Activated T-cell treated with anti-CD3 and anti-CD28 coated beads, Interleukin-2, amount 50 U/mL, for 48 hours (primary cell): ENCODE measurements at places on chromosomes 1 and 21.

DNA sequence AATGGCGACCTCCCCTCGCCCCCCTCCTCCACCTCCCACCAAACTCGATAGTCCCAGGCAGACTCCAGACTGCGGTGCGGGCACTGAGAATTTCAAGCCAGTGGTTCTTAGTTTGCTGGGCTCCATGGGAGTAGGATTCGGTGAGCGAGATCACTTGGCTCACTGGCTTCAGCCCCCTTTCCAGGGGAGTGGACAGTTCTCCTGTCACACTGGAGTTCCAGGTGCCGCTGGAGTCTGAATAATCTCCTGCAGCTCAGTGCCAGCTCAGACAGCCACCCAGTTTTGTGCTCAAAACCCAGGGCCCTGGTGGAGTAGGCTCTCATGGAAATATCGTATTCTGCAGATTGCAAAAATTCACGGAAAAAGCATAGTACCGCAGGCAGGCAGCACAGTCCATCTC is 7.6 kb downstream of the OR2M7 start:
- DNase-seq: no peak

- DNase-seq: no peak
Observed at GRCh38 chr21:33293811-33294216, 27.6 kb downstream of the IL10RB start.

- DNase-seq: no peak
Observed at GRCh38 chr1:67646145-67647035, 38.6 kb upstream of the GADD45A start.

GRCh38 chr1:42936309-42937078 is 22.2 kb downstream of the SLC2A1 start:
- peak; percentile 55 for DNase-seq

DNA sequence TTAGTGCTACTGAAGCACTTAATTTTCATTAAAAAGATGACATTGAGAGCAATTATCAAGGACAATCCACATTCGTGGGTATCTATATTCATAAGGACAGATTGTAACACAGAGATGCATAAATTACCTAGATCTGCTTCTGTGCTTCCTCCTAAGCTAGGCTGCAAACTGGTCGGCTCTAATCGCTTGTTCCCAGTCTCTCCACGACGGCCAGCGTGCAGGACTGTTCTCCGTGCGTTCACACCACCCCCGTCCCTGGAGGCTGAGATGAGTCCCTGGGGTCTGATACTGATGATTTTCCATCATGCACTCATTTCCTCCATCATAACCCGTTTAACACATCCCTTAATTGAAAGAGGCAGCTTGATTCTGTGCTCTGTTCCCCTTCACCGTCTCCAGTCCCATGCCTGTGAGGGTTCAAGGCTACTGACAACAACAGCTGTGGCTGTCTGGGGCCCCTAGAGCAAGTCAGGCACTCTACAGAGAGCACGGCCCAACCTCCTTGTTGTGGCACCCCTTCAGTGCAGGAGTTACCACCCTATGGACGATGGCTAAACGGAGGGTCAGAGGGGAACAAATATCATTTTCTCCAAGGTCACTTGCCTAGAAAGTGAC is 469.6 kb downstream of the NPHP4 start:
- DNase-seq: no peak

DNA sequence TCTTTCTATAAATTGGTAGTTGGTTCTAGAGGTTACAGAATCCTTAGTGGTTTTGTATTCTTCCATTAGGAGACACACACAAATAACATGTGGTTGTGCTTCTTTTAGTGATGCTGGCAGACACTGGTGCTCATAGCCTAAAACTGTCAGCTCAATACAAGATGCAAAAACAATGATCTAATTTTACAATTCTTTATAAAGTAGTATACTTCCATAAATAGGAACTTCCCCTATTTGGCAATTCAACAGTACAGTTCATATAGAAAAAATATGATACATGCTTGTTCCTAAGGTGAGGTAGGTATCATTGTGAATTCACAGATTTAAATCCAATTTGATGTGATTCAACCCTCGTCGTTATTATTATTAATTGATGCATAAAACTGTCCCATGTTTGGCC is 20.8 kb upstream of the CCDC17 start:
- no peak for DNase-seq

- DNase-seq: no peak
Observed at GRCh38 chr21:35850029-35850428, 210.3 kb downstream of the SETD4 start.

- no peak for DNase-seq
Observed at GRCh38 chr21:26079366-26079765, 91.2 kb downstream of the APP start.

DNA sequence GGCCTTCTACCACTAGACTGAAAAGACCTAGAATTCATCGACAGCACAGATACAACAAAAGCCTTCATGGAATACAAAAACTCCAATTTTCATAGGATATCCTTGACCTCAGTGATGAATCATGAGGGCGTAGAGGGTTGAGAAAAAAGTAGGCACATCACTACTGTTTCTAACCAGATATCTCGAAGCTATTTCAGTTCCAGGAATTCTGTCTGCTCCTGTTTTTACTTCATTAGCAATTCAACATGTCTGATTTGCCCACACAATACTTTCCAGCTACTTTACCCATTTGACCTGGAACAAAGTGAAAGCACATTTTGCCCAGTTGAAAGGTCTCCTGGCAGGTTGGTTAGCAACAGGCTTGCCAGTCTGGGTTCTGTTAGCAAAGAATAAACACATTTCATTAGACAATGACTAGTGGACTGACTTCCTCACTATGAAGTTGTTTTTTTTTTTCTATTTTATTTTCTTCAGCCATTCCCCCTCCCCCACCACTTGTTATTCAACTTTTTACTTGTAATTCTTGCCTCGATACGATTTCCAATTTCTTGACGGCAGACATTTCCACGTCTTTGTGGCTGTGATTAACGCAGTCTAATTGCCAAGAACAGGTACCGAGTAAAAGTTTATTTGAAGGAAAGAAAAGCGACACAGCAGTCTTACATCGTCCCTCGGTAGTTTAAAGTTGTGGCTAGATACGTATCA is 4.0 kb upstream of the ZBTB18 start:
- no peak for DNase-seq

GRCh38 chr21:45747802-45748445 is 104.4 kb downstream of the PCBP3 start:
- DNase-seq: no peak

DNA sequence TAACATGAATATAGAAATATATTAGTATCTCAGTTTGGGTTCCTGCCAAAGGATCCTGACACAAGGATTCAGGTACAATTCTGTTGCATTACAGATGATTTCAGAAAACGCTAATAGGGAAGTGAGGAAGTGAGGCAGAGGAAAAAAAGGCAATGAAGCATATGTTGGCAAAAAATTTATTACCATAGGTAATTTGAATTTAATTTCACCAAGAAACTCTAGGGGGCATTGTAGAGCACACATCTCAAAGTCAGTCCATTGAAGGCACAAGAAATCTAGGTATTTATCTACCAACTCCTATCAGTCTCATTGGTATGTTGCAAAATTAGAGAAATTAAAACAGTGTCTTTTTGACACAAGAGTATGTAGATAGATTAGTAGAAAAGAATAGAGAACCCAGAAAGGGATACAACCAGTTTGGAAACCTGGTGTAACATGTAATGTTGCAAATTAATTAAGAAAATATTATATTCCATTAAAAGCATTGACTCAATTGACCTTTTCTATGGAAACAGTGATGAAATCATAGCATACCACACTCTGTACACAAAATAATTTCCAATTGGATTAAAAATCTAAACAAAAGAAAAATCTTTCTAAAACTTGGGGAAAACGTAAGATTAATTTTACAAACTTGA is 104.9 kb upstream of the SNX7 start:
- DNase-seq: no peak

GRCh38 chr1:221992427-221992826 is 250.5 kb upstream of the DUSP10 start:
- DNase-seq: no peak

DNA sequence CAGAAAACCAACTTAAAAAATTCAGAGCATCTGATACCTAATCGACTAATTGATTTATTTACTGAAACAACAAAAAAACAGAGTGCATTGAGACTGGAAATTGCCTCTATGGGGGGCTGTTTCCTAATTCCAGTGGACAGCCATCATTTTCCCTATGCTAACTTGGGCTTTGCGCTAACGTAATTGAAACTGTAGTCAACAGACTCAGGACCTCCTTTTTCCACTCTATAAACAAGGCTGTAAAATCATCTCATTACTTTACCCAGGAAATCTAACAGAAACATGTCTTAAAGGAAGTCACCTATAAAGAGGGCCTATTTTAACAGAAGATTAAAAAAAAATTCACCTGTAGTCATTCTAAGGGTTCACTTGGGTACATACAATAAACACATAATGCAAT is 2.1 kb downstream of the ERG start:
- no peak for DNase-seq

DNA sequence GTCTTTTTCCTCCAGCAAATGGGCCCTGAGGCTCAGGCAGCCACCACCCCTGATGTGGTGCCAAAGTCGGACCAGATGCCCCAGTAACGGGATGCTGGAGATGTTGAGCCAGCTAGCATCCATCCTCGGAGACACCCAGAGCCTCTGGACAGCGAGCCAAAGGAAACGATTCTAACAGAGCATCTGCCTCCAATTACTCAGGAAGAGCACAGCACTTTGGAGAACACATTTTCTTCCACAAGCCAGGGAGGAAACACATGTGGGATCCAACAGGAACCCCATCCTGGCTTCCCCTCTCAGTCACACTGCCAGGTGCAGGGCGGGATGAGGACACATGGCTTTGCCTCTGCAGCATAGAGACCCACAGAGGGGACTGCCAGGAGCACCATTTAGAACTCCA is 44.9 kb downstream of the C1orf198 start:
- no peak for DNase-seq

GRCh38 chr1:156149374-156150332 is 3.7 kb upstream of the SEMA4A start:
- DNase-seq: no peak

- no peak for DNase-seq
Observed at GRCh38 chr1:175830500-175830899, 87.1 kb upstream of the TNR start.

DNA sequence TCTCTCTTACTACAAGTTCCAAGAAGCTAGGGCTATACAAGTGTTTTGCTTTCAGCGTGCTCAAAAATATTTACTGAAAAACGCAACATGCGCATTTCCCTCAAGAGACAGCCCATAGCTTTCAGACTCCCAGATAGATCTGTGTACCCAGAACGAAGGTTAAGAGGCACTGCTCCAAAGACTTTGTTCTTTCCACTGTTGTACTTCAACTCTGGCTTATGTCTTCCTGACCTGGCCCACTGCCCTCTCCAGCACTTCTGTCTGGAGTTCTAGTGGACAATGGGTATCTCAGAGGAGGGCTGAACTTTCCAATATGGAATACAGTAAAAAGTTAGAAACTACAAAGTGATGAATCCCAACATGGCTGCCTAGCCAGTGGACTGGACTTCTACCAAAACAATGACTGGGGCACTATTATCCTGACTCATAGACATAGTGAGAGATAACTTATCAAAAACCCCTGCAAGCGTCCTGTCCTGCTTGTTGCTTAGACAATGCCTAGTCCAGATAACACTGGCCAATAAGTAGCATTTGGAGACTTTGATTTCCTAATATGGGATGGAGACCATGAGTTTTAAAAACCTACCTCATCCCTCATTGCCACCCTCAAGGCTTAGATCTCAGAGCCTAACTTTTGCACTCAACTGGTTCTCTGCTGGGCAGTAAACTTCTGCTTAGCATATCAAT is 8.8 kb upstream of the ADAR start:
- DNase-seq: no peak

DNA sequence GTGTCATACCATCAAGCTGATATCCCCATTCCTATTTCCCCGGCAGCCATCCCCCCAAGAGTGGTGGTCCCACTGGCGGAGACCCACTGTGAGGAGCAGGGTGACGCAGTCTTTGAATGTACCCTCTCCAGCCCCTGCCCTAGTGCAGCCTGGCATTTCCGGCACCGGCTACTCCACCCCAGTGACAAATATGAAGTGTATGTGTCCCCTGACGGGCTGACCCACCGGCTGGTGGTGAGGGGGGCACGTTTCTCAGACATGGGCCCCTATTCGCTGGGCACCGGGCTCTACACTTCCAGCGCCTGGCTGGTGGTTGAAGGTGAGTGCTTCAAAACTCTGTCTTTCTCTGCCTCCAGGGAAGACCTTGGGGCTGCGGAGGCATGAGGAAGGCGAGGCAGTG is 14.4 kb downstream of the IGFN1 start:
- no peak for DNase-seq

GRCh38 chr1:153509729-153510354 is 25.9 kb downstream of the S100A6 start:
- DNase-seq: peak; percentile 84

DNA sequence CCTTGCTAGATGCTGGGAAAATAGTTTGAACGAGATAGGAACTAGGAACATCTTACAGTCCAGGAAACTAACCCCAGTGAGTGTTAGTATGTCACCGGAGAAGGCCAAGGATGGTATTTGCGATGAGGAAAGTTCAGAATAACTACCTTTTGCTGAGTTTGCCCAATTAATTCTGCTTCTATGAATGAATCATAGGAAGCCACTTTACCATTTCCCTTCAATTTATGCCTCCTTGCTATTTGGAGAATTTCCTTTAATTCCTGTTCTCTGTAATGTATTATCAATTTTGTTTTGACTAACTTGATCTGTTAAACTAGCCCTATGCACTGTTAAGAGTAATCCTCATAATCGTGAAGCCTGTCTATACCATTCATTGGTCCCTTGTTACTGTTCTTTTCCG is 40.7 kb upstream of the HLX start:
- DNase-seq: no peak

DNA sequence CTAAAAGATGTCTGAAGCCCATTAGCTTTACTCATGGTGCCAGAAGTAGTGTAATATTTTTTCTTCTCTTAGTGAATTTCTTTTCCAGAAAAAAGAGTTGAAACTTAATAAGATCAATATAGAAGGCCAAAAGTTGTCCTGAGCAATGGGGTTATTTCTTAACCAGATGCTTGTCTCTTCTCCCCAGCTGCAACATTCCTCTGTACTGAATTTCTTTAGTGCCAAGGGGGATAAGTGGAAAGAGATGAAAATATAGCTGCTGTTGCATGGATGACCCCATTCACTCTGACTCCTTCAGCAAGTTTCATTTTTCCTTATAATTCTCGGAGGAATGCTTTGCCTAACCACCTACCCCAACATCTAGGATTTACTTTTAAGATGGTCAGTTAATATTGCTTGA is 675.0 kb downstream of the USP25 start:
- no peak for DNase-seq

- peak; percentile 71 for DNase-seq
Observed at GRCh38 chr1:61081686-61082310, 563 bp upstream of the NFIA start.

- DNase-seq: no peak
Observed at GRCh38 chr1:111565079-111565478, 54.5 kb upstream of the RAP1A start.
